ENCODE measurements at places on chromosomes 16 and 17.

- DNase-seq: no peak
These were observed 800 bp downstream of the PLEKHH3 start for GRCh38 chr17:42675965-42676423.

GRCh38 chr16:50836121-50836621 is 94.3 kb downstream of the CYLD start:
- DNase-seq: no peak

GRCh38 chr16:86012221-86012620 is 113.3 kb downstream of the IRF8 start:
- no peak for DNase-seq

- DNase-seq: no peak
These were observed 5.9 kb upstream of the CACNA1H start for GRCh38 chr16:1147027-1147426.

- no peak for DNase-seq
These were observed 96.4 kb upstream of the SHISA6 start for GRCh38 chr17:11144358-11145233.

- no peak for DNase-seq
These were observed 32.1 kb downstream of the IST1 start for GRCh38 chr16:71927383-71927782.

DNA sequence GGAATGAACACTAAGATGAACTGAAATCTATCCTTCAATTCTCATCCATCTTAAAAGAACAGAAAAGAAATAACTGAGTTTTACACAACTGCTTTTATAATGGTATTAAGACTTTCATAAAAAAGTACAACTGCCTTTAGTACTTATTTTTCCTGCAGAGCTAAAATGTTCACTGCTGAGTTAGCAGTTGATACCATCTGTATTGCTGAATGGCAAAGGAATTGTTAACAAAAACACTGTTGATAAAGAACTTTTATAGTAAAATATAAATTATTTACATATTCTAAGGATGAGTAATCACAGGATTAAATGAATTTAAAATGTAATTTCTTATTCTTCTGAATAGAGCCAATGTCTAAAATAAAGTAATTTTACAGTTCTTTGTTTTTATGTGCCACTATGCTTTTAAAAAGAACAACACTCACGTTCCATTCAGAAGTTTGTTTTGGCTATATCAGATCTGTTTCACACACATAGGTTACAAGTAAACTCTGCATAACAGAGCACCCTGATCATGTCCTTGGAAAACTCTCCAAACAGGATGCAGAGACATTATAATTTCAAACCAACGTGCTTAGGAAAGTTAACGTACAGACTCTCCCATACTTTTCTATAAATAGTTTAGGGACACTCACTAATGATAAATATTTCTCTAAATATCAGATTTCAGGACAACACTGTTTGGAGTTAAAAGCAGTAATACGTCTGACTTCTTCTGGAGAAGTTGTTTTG is 151.1 kb downstream of the ITFG1 start:
- no peak for DNase-seq

DNA sequence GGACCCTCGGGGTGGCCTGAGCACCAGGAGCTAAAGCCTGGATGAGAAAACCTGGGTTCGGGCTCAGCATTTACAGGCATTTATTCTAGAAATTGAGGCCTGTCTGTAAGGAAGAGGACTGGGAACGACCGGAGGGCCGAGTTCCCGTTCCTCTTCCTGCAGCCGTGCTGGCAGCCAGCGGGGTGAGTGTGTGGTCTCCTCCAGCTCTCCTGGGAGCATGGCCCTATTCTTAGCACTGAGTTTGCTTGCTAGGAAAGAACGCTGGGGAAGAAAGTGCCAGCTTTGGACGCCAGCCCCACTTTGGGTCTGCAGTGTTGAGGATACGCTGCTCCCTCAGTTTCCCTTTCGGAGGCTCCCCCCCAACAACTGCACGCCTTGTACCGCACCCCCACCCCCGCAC is 49.6 kb downstream of the MGAT5B start:
- DNase-seq: no peak

GRCh38 chr17:8154608-8155155 is 2.5 kb upstream of the PER1 start:
- no peak for DNase-seq

- no peak for DNase-seq
These were observed 2.3 kb upstream of the MYO1C start for GRCh38 chr17:1494736-1495253.

DNA sequence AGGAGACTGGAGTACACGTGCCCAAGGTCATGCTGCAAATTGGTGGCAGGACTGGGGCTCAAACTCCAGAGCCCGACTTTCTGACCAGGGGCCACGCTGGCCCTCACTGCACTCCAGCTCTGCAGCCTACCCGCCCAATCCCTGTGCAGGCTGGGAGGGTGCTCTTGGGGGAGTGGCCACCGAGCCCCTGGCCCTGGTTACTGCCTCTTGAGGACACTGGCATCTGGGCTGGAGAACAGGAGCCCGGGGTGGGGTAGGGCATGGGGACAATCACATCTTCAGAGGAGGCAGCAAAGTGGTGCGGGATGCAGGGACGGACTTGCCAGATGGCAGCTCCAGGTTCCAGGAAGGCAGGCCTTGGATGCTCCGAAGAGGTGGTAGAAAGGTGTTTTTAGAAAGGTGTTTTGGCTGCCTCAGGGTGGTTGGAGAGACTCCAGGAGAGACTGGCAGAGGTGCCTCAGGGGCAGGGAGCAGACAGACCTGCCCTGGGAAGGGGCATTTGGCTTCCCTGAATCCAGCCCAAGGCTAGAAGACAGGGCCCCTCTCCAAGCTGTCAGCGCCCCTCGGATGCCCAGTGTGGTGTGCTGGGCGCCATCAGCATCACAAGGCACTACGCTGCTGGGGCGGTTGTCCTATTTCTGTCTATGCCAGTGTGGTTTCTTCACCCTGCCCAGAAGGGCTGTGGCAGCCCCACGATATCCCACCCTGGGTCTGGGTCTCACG is 220.6 kb downstream of the NTN1 start:
- DNase-seq: no peak

DNA sequence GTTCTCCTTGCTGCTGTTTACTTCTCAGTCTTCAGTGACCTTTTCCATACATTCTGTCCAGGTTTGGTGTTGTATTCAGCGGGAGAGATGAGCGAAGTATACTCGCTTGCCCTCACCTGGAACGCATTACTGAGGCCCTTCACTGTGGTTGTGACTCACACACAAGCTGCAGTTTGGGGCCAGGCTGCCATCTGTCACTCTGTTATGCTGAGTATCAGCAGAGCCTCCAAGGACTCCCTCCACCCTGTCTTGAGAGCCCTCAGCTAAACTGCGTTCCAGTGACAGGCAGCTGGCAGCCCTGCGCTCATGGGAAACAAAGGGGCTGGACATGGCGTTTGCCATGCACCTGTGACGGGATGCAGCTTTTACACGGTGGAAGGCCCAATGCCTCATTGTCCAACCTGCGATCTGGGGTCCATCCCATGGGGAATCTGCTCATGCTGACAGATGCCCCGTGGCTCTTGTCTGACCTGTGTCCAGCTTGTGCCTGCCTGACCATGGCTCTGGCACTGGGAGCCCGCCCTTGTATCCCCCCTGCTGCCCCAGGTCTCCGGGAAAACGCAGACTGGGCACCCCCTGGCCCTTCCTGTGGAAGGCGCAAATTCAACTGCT is 6.5 kb upstream of the ZNF778 start:
- DNase-seq: no peak

DNA sequence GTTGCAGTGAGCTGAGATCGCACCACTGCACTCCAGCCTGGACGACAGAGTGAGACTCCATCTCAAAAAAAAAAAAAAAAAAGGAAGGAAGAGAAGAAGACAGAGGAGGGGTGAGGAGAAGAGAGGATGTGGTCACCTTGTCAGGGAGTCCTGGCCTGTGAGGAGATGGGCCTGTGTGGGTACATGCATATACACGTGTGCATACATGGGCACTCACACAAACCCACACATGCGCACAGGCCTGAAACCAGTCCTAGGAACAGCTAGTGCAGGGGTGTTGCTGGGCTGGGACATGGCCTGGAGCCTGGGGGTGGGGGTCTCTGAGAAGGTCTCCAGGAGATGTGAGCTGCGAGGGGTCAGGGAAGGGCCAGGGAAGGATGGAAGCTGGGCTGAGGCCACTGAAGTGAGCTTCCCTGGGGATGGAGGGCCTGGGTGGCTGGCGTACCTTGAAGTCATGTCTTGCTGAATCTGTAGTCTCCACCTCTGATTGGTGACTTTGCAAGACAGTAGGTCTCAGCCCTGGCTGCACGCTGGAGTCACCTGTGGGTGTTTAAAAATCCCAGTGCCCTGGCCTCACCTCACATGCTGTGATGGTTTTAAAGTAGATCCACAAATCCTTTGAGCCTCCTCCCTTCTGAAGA is 72.4 kb downstream of the MRM1 start:
- no peak for DNase-seq

DNA sequence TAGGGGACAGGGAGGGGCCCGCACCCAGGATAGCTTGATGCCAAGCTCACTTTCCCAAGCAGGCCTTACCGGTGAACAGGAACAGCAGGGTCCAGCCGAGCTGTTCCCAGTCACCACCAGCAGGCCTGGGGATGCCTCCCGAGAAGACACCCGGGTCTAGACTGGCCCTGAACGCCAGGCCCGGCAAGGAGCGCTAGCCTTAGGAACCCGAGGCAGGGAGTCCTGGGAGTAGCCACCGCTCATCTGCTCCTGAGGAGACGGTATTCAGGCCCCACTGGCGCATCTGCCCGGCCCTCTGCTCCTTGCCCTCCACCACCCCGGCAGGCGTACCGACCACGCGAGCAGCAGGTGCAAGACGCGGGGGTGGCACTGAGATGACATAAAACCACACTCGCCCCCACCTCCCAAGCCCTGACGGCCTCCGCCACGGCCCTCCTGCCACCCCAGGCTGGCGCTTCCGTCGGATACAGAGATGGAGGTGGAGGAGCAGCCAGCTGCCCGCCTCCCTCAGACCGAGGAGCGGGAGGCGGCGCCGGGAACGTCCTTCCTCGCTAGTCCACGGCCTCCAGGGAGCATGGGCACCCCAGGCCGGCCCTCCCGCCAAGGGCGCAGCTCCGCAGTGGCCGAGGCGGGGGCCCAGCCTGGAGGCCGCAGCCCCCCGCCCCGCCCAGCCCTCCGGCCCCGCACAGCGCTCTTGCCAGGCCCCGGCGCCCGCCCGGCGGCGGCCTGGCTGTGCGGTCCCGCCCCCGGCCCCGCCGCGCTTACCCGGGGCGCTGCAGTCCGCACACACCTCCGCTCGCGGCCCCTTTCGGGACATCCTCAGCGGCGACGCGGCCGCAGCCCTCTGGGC is 661 bp downstream of the GIT1 start:
- no peak for DNase-seq

- DNase-seq: no peak
These were observed 108.0 kb downstream of the VPS53 start for GRCh38 chr17:606508-607250.

DNA sequence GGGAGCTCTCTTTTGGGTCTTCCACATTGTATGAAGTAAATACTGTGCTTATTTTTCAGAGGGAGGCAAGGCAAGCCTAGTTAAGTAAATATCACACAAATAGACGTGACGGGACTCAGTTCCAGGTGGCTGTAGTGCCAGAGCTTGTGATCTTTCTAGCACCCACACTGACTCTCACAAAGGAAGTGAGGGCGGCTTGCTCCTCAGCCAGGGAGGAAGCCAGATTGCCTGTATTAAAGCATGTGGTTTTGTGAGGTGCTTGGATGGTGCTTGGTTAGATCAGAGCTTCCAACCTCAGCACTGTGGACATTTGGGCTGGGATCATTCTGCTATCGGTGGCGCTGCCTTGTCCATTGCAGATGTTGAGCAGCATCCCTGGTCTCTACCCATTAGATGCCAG is 80.1 kb downstream of the VAT1L start:
- DNase-seq: no peak

DNA sequence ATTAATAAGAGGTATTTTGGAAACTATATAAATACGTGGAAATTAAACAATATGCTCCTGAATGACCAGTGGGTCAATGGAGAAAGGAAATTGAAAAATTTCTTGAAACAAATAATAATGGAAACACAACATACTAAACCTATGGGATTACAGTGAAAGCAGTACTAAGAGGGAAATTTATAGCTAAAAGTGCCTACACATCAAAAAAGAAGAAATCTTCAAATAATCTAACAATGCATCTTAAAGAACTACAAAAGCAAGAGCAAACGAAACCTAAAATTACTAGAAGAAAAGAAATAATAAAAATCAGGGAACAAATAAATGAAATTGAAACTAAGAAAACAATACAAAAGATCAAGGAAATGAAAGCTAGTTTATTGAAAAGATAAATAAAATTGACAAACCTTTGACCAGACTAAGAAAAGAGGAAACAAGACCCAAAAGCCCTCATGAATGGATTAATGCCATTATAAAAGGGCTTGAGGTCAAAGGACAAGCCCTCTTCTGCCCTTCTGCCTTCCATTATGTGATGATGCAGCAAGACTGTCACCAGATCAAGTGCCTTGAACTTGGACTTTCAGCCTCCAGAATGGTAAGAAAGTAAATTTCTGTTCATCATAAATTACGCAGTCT is 43.9 kb upstream of the ALDH3A1 start:
- DNase-seq: no peak

DNA sequence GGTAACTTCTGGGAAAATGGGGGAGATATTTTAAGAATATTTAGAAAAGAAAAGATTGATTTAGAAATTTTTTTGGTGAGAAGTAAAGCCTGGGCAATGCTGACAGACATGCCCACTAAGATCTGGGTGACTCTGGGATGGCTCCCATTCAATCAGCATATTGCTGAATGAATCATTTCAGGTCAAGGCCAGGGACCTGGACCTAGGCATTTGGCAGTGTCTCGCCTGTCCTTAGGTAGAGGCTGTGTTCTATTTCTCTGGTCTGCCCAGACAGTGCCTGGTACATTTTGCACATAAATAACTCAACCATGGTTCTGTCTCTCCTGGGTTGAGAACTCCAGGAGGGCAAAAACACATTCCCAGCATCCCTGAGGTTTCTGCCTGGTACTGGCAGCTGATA is 39.9 kb downstream of the SMPD3 start:
- no peak for DNase-seq

GRCh38 chr17:32604966-32605365 is 118.2 kb downstream of the CDK5R1 start:
- no peak for DNase-seq
